OCI-M1 (cell line): ENCODE measurements at places on chromosomes 16 and 17.

GRCh38 chr17:74604761-74605160 is 12.7 kb upstream of the CD300LD start:
- DNase-seq, result no peak

DNA sequence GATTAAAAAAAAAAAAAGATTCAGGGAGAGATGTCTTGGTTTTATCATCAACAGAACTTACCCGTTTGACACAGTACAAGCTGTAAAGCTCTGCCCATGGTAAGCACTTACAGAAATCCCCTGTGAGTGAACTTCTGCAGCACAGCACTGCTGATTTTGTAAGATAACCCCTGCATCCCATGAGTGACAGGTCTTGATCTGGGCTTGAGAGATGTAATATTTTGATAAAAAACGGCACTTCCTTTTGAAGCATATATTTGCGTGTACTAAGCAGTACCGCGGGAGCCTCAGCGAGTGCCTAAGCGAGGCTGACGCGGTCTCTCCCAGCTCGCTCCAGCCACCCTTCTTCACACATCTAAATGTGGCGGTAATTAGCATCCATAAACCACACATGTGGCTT is 50.5 kb downstream of the IKZF3 start:
- no peak for DNase-seq

DNA sequence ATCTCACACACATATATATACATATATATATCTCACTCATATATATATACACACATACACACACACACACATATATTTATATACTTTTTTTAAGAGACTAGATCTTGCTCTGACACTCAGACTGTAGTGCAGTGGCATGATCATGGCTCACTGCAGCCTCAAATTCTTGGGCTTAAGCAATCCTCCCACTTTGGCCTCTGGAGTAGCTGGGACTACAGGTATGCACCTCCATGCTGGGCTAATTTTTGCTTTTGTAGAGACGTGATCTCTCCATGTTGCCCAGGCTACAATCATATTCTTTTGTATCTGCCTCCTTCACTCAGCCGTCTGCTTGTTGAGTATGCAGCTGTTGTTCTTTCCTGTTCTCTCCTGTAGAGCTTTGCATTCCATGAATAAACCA is 60.6 kb downstream of the HS3ST3B1 start:
- DNase-seq, result no peak

DNA sequence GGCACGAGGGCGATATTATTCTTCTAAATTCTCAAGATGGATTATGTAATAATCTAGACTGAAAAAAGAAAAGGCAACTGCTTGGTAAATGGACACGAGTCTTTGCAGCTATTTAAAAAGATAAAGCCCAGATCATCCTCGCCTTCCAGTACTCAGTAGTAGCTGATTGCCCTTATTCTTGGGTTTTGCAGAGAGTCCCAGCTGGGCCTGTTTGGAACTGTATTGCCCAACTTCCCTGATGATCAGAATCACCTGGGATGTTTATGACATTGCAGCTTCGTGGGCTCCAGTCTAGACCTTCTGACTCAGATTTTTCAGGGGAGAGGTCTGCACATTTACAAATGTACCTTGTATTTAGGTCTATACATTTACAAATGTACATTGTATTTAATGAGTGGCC is 213.5 kb downstream of the RAB11FIP4 start:
- no peak for DNase-seq

DNA sequence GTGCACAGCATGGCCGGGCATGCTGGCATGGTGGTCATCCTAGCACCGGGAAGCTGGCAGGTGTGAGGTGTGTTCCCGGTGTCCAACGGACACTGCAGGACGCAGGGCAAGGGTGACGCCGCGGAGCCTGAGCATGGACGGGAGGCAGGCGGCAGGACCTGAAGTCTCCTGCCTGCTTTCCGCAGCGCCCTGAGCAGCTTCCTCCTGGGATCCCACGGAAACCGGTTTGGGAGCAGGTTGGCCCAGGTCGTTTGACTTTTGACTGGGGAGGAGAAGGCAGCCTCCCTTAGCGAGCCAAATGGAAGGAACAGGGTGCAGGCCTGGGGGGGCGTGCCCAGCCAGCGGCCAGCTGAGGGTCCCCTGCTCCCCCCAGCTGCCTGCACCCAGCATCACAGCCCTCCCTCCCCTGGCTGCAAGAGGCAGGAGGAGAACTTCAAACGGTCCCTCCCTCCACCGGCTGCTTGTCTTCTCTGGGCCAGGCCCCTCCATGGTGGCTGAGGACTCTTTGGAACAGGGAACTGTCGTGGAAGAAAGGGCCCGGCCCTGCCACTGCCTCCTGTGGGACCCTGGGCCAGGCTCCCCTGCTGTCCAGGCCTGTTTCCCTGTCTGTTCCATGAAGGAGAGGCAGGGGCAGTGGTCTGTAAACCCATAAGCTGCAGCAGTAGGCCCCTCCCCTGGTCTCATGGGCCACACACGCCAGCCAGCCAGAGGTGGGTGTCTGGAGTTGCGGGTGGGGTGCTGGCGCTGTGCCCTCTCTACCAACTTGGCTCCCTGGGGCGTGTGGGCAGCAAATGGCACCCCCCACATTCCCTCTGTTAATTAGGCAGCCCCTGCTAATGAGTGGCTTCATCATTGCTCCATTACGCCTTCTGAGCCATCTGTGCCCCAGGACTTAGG is 7.8 kb upstream of the ADGRG1 start:
- DNase-seq, result no peak

DNA sequence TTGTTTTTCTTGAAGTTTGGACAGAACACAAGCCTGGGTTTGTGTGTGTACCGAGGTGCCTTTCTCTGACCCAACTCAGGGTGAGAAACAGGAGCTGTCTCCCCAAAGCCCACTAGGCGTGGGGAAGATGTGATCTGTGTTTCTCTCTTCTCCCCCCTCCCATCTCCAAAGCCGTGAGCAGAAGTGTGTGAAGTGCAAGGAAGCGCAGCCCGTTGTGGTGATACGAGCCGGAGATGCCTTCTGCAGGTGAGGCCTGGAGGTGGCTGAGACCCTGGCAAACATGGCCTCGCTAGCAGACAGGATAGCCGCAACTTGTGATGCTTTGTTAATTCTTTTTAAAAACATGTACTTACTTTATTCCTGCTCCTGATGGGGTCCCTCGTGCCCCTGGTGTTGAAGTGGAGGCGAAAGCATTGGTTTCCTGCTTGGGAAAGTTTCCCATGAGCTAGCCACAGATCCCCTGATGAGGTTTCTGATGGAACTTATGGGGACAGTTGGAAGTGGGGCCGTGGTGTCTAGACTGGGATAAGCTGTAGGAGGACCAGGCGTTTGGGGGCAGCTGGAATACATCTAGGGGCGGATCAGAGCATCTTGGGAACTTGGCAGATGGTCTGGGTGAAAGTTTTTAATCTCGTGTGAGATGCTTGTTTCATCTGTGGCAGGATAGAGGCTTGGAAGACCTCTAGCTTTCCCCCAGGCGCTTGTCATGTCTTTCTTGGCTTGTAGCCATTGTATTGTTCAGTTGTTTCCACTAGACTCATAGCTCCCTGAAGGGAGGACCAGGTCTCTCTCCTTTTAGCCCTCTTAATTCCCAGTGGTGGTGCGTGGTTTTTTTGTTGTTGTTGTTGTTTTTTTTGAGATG is 893 bp downstream of the CTU2 start:
- DNase-seq, result no peak

DNA sequence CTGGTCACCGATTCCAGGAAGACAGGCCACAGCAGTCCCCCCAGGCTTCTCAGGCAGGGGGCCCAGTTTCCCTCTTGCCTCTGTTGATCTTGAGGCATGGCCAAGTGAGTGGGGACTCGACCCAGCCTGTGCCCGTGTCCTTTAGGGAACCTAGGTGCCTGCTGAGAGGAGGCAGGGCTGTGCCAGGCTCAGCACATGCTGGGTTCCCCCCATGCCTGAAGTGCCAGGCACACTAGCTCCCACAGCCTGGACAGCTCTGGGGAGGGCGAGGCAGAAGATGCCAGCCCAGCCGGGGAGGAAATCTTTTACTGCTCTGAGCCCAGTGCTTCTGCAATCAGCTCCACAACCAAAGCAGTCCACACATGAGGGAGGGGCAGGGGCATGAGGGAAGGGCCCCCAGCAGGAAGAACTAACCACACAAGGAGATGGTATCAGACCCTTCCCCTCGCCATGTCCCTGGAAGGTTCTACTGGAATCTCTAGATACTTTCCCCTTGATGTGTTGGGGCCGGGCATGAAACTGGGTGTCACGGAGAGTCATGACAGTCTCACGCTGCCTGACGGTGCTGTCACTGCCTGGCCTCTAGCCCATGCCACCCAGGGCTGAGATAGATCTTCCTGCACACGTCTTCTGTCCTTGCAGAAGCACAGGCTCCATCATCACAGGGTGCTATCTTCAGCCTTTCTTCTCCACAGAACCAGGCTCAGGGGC is 25.5 kb downstream of the MYO18A start:
- peak; percentile 30 for DNase-seq

DNA sequence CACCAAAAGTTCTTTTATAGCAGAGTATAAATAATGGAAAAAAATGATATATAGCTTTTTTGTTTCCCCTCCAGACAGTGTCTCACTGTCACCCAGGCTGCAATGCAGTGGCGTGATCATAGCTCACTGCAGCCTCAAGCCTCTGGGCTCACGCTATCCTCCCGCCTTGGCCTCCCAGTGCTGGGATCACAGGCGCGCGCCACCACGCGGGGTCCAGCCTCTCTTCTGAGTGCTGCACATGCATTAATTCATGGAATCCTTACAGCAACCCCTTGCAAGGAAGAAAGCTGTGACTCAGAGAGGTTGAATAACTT is 18.0 kb upstream of the ZNF629 start:
- no peak for DNase-seq

- DNase-seq, result no peak
These were observed 240.3 kb downstream of the ZNF423 start for GRCh38 chr16:49615576-49615975.

- no peak for DNase-seq
These were observed 211.6 kb upstream of the FOXF1 start for GRCh38 chr16:86298758-86299134.

DNA sequence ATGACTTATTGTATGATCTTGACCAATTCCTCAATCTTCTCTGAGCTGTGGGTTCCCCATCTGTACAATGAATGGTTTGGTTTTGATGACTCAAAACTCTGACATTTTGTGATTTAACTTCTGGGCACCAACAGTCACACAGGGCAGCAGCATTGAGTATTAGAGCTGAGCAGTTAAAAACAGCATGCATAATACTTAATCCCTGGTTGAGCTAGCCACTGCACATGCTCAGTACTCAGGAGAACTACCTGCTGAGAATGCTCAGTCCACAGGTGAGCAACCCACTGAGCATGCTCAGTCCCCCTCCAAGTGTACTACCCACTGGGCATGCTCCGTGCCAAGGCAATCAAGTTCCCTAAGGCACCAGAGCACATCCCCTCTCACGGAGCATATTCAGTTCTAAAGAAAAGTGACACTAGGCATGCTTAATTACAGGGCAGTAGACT is 68.7 kb downstream of the AIPL1 start:
- no peak for DNase-seq

- no peak for DNase-seq
These were observed 937.7 kb upstream of the SOX9 start for GRCh38 chr17:71183066-71183660.

GRCh38 chr17:58325289-58325726 is 3.3 kb downstream of the TSPOAP1 start:
- DNase-seq, result no peak

DNA sequence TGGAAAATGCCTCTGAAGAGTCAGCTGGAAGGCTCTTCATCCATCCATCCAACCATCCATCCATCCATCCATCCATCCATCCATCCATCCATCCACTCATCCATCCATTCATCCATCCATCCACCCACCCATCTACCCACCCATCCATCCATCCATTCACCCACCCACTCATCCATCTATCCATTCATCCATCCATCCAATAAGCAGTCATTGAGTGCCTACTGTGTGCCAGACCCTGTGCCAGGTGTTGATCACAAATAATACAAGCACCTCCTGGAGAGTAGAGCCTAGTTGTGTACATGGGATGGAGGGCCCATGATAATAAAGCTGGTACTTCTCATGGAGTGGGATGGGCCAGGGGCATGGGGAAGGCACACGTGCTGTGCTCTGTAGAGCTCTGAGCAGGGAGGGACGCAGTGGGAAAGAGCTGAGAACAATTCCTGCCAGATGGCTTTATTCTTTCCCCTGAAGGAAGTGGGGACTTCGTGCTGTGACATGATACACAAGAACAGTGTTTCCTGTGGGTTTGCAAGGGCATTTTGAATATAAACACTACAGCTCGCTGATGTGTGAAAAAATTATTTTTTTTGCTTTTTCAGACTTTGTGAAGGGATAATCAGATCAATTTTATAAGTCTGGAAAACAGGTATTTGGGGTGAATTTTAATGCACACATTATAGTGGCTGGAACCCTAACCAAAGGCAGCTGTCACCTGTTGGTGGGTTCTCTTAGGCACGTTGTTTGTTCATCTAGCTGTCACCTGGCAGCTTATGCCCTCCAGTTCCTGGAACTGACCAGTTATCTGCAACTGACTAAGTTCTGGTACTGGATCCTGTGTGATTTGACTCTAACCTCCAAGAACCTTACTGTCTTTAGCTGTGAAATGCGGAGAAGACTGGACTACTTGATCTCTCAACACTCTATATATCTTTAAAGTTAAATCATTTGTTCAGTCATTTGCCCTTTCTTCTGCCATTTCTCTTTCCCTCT is 61.3 kb downstream of the PRKCB start:
- peak; percentile 15 for DNase-seq

DNA sequence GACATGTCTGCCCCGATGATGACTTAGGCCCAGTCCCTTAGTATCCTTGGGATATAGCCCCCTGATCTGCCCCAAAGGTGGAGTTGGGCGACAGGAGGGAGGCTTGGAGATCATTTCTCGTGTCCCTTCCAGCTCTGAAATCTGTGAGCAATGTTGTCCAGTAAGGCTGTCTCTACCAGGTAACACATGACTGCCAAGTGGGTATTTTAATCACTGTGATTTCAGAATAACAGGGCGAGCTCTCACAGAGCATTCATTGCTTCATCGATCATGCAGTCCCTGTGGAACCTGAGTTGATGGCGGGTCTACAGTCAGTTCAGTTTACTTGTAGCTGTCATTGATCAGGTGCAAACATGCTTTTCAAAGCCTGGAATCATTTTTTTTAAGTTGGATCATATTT is 39.2 kb downstream of the KSR1 start:
- DNase-seq, result no peak
